ENCODE measurements at places on chromosomes 1 and 21.

- DNase-seq: no peak
Measured at GRCh38 chr1:50497007-50497406, 73.8 kb upstream of the DMRTA2 start.

GRCh38 chr1:213934649-213935048, 53.1 kb upstream of the PROX1 start:
- no peak for DNase-seq

GRCh38 chr1:186463511-186463910, 2.6 kb upstream of the PDC start:
- no peak for DNase-seq

DNA sequence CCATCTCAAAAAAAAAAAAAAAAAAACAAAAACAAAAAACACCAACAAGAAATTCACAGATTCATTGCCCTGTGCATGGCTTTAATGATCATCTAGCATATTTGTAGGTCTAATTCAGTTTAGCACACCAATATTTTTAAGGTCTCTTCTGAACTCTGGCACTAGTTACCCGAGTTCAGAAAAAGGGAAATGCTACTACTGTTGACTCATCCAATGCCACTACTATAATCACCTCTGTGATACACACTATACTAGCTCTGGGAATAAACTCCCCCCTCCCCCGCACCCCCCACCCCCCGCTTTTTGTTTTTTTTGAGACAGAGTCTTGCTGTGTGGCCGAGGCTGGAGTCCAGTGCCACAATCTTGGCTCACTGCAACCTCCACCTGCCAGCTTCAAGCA, 55.6 kb downstream of the FBXO42 start:
- DNase-seq: no peak

GRCh38 chr1:183652547-183653461, at the start of gene APOBEC4:
Gene APOBEC4, minus strand, starts transcription at chr1:183653316. Its CDS starts 4,535 bp downstream, at chr1:183648781.
- no peak for DNase-seq

- no peak for DNase-seq
Measured at GRCh38 chr1:112429749-112430148, 33.7 kb downstream of the CTTNBP2NL start.

DNA sequence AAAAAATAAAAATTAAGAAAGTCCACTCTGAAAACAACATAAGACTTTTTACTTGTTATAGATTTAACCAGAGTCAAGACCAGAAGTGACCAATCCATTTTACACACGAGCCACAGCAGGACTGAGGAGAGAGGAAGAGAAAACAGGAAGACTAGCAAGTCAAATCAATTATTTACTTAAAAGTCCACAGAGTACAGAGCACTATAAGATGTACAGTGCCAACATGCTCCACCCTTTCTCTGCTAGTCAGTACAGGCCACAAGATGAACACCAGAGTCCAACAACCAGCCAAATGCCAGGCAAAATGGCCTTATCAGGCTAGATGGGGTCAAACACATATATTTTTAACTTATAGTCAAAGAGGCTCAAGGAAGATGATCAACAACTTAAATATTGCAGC, 19.5 kb downstream of the LUZP1 start:
- no peak for DNase-seq

- DNase-seq: no peak
Measured at GRCh38 chr1:40313958-40314720, 2.9 kb downstream of the COL9A2 start.

DNA sequence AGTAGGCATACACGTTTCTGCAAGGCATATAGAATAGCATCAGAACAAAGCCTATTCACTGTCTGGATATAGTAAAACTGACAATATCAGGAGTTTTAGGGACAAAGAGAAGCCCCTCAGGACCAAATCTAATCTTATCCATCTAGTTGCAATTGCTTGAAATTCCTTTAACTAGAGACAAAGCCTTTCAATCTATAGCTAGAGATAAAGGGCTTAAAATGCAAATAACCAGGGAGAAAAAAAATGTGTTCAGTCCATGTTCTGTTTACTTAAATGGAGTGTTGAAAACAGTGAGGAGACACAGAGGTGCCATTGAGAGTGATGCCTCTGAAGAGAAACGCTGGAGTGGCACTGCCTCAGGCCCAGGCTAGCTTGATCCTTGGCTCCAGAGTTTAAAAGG, 286.1 kb downstream of the DPYD start:
- no peak for DNase-seq

DNA sequence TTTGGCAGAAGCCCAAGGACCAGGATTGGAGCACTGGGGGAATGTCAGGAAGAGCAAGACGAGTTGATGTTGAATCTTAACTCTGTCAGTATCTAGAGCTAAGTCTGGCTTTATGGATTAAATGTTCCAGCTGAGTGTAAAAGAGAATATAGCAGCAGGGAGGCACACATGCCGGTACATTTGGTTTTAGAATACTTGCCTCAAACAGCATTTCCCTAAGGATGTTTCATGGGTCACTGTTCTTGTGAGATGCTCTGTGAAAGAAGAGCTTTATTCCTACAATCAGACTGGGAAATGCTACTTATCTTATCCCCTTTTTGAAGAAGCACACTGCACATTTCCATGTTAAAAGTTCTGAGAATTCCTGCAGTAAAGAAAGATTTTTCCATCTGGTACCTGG, 440.3 kb upstream of the B3GALT2 start:
- DNase-seq: no peak

- DNase-seq: no peak
Measured at GRCh38 chr1:168405906-168406549, 125.4 kb downstream of the TBX19 start.
